Activated B cell treated with CpG ODN at 0.5 μM for 24 hours (primary cell): ENCODE measurements at places on chromosomes 16 and 17. TPM values are rescaled to one million over a fixed set of nuclear protein-coding genes. Genes with fewer than 3 reads are reported as not detected.

The ANTKMT gene
- 58.0 and 67.4 TPM in 2 replicates for total RNA-seq

The TPSG1 gene
- not detected in 2 replicates for total RNA-seq

DNA sequence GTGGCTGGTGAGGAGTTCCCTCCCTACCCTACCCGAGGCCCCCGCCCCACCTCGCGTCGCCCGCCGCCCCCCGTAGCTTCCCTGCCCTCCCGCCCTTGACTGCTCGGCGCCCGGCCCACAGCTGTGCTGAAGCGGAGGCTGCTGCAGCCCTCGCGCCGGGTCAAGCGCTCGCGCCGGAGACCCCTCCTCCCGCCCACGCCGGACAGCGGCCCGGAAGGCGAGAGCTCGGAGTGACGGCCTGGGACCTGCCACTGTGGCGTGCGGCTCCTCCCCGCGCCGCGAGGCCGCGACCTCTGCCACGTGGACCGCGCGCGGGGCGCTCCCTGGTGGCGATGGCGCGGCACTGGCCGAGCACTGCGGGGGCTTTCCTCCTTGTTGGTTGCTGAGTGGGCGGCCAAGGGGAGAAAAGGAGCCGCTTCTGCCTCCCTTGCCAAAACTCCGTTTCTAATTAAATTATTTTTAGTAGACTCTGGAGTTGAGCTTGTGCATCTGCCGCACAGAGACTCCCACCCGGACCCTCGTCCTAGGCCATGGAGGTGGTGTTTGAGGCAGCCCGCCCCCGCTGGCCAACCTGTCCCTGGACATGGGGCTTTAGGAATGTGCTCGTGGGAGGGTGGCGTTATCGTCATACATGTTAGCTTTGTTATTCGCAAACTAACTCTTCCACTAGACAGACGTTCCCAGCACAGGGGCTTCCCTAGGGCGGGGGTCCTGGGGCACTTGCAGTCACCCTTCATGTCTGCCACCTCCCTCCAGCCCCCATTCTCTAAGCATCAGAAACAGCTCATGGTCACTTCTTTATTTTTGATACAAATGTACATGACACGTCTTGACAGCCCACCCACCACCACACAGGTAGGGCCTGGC, 4.4 kb downstream of the TP53I13 start:
- H3K4me1 ChIP-seq, result peaks cover 26% of the 10 kb centered on the region
- DNase-seq, result peak; percentile 77
- H3K27ac ChIP-seq, result no peak overlapping the region
- peaks cover 37% of the 10 kb centered on the region for H3K36me3 ChIP-seq

- no peak overlapping the region for H3K27ac ChIP-seq
- H3K4me1 ChIP-seq, result peaks cover 6% of the 10 kb centered on the region
- H3K4me3 ChIP-seq, result no peak overlapping the region
- peaks cover 32% of the 10 kb centered on the region for H3K27me3 ChIP-seq
- peaks cover 5% of the 10 kb centered on the region for H3K36me3 ChIP-seq
Observed at GRCh38 chr16:9013508-9013864, 49.8 kb upstream of the USP7 start.

The SOX15 gene
- 0.24 and 0.64 TPM in 2 replicates for total RNA-seq

DNA sequence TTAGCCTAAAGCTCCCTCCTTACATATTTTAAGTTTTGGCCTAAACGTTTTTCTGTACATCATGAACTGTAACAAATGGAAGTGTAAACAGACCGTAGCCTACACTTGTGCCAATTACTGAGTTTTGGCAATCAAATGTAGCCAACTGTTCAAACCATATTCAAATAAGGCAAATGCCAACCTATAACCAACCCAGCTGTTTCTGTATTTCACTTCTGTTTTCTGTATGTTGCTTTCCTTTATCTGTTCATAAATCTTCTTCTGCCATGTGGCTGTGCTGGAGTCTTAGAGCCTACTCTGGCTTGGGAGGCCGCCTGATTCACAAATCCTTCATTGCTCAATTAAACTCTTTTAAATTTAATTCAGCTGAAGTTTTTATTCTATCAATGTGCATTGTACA, 6.9 kb upstream of the C16orf78 start:
- H3K27me3 ChIP-seq, result peaks cover 3% of the 10 kb centered on the region
- peaks cover 15% of the 10 kb centered on the region for H3K4me1 ChIP-seq
- no peak overlapping the region for H3K27ac ChIP-seq
- no peaks in the 10 kb centered on the region for H3K36me3 ChIP-seq
- DNase-seq, result no peak

- H3K4me1 ChIP-seq, result peaks cover 24% of the 10 kb centered on the region
- H3K27me3 ChIP-seq, result no peaks in the 10 kb centered on the region
- H3K27ac ChIP-seq, result no peak overlapping the region
- H3K4me3 ChIP-seq, result no peak overlapping the region
Observed at GRCh38 chr17:35709874-35710273, 21.6 kb upstream of the RASL10B start.

GRCh38 chr16:29972500-29972899, 1.2 kb upstream of the TAOK2 start:
- no peak for DNase-seq
- H3K4me3 ChIP-seq, result peak overlapping the region; percentile 44
- peaks cover 22% of the 10 kb centered on the region for H3K36me3 ChIP-seq
- peaks cover 39% of the 10 kb centered on the region for H3K4me1 ChIP-seq

- no peaks in the 10 kb centered on the region for H3K36me3 ChIP-seq
- DNase-seq, result no peak
- H3K27me3 ChIP-seq, result peaks cover 16% of the 10 kb centered on the region
- no peak overlapping the region for H3K4me3 ChIP-seq
- no peaks in the 10 kb centered on the region for H3K4me1 ChIP-seq
- no peak overlapping the region for H3K27ac ChIP-seq
Observed at GRCh38 chr17:51325471-51325870, 65.1 kb downstream of the UTP18 start.

GRCh38 chr17:72146371-72146770, 25.6 kb downstream of the SOX9 start:
- no peaks in the 10 kb centered on the region for H3K36me3 ChIP-seq
- no peaks in the 10 kb centered on the region for H3K4me1 ChIP-seq
- DNase-seq, result no peak
- H3K27ac ChIP-seq, result no peak overlapping the region
- peaks cover 4% of the 10 kb centered on the region for H3K27me3 ChIP-seq
- H3K4me3 ChIP-seq, result no peak overlapping the region

GRCh38 chr16:30354423-30355143, 525 bp downstream of the CD2BP2 start:
- H3K36me3 ChIP-seq, result peaks cover 76% of the 10 kb centered on the region
- no peaks in the 10 kb centered on the region for H3K27me3 ChIP-seq
- DNase-seq, result no peak

- DNase-seq, result peak; percentile 45
- no peaks in the 10 kb centered on the region for H3K27me3 ChIP-seq
- no peak overlapping the region for H3K4me3 ChIP-seq
- H3K36me3 ChIP-seq, result peaks cover 74% of the 10 kb centered on the region
- peaks cover 41% of the 10 kb centered on the region for H3K4me1 ChIP-seq
Observed at GRCh38 chr16:81873843-81874752, 95.0 kb downstream of the PLCG2 start.

DNA sequence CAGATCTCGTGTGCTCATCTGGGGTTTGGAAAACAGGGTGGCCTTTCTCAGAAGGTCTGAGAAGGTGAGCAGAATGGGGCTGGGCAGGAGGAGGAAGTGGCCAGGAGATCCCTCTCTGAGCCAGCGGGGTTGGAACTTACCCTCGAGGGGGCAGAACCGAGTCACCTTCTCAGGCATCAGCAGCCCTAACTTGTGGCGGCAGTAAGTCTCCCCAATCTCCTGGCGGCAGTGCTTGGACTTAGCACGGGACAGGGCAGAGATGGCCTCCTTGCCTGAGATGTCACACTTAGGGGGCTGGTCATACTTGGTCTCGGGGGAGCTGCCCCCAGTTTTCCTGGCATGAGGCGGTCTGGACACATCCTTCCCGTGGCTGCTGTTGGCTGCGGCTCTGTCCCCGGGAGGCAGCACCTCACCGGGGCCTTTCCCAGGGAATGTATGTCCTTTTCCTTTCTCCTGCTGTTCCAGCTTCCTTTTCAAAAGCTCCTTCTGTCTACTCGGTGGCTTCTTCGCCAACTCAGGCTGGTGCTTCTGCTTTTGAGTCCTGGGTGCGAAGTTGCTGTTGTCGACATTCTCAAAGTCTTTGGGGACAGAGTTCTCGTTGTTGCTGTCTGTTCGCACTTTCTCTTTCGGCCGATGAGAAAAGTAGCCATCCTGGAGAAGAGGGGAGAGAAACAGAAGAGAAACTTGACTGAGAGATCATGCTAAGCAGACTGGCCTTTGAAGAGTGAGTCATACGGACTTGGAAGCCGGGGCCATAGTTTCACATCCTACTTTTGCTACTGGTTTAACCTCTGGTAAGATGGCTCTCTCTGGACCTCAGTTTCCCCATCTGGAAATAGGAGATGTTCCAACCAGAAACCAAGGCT, 211.7 kb downstream of the XYLT1 start:
- H3K27me3 ChIP-seq, result no peaks in the 10 kb centered on the region
- DNase-seq, result no peak
- peaks cover 38% of the 10 kb centered on the region for H3K4me1 ChIP-seq
- peak overlapping the region; percentile 79 for H3K4me3 ChIP-seq
- peaks cover 26% of the 10 kb centered on the region for H3K36me3 ChIP-seq

The SKAP1 gene
- total RNA-seq, result 24.3 and 25.3 TPM in 2 replicates

GRCh38 chr16:89678258-89678657, 8.2 kb upstream of the CDK10 start:
- no peak overlapping the region for H3K27ac ChIP-seq
- no peak for DNase-seq
- no peaks in the 10 kb centered on the region for H3K27me3 ChIP-seq
- H3K4me3 ChIP-seq, result no peak overlapping the region

DNA sequence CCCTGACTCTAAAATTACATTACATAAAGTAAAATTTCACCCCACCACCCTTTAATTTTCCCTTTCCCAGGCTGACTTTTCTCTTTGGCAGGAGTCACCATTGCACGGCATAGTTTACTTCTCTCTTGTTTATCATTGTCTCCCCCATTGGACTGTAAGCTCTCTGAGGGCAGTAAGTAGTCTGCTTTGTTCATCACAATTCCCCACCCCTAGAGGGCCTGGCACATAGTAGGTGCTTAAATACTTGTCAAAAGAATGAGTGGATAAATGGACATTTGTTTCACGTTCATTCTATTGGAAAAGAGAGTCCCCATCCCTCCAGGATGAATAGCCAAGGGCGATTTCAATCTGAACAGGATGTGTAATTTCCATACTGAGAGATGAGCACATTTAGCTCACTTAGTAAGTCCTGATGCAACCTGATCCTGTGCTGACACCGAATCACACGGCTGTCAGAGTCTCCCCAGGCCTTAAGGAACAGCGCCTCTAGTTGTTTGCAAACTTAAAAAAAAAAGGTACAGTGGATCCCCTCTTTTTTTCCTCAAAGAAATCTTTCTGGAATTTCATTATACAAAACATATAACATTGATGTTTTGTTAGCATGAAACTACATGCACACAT, 54.0 kb downstream of the AKAP1 start:
- H3K36me3 ChIP-seq, result no peaks in the 10 kb centered on the region
- H3K4me1 ChIP-seq, result peaks cover 4% of the 10 kb centered on the region
- DNase-seq, result no peak
- no peak overlapping the region for H3K4me3 ChIP-seq
- peaks cover 14% of the 10 kb centered on the region for H3K27me3 ChIP-seq
- no peak overlapping the region for H3K27ac ChIP-seq

GRCh38 chr16:23320693-23321092, 18.6 kb downstream of the SCNN1B start:
- DNase-seq, result no peak
- no peaks in the 10 kb centered on the region for H3K27me3 ChIP-seq
- no peaks in the 10 kb centered on the region for H3K36me3 ChIP-seq
- H3K4me3 ChIP-seq, result no peak overlapping the region
- peaks cover 10% of the 10 kb centered on the region for H3K4me1 ChIP-seq
- no peak overlapping the region for H3K27ac ChIP-seq

The SLC47A1 gene
- total RNA-seq, result 0.11 and 0.44 TPM in 2 replicates

GRCh38 chr16:53433509-53433908, 762 bp upstream of the RBL2 start:
- H3K4me1 ChIP-seq, result peaks cover 34% of the 10 kb centered on the region
- peak overlapping the region; percentile 82 for H3K4me3 ChIP-seq
- H3K27me3 ChIP-seq, result peaks cover 3% of the 10 kb centered on the region
- peaks cover 15% of the 10 kb centered on the region for H3K36me3 ChIP-seq

The PRM1 gene
- total RNA-seq, result not detected in 2 replicates

- DNase-seq, result no peak
- no peak overlapping the region for H3K4me3 ChIP-seq
- H3K27me3 ChIP-seq, result peaks cover 28% of the 10 kb centered on the region
- no peak overlapping the region for H3K27ac ChIP-seq
- no peaks in the 10 kb centered on the region for H3K36me3 ChIP-seq
- no peaks in the 10 kb centered on the region for H3K4me1 ChIP-seq
Observed at GRCh38 chr17:65402513-65403496, 158.6 kb downstream of the AXIN2 start.

The CCL17 gene
- 6.7 and 7.0 TPM in 2 replicates for total RNA-seq

DNA sequence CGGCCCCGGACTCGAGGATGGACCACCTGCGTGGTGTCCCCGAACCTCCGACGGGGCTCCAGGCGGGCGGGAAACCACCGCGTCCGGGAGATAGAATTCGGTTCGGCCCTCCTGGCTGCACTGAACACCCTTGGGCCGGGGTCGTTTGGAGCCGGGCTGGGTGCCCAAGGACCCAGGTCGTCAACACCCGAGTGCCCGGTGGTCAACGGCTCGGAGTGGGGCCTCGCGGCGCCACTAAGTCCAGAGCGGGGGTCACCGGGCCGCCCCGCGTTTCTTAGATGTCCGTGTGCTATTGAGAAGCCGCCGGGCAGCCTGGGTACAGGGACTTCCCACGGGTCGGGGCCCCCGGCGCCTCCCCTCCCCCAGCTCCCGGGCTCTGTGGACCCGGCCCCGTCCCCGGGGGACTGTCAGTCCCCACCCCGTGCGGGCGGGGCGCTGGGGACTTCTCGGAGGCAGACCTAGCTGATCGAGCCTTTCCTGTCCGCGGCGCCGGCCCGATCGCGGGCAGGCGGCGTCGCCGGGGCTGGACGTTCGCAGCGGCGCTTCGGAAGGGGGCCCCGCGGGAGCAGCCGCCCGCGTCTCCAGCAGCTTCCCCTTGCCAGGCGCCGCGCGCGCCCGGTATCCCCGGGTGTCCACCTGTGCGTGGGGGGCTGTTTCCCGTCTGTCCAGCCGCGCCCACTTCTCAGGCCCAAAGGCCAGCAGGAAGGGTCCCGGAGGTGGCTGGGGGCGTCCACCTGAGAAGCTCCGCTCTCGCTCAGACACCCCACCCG, 655 bp upstream of the NPTX1 start:
- H3K4me3 ChIP-seq, result no peak overlapping the region
- DNase-seq, result peak; percentile 40
- no peak overlapping the region for H3K27ac ChIP-seq
- peaks cover 22% of the 10 kb centered on the region for H3K4me1 ChIP-seq
- H3K36me3 ChIP-seq, result no peaks in the 10 kb centered on the region

- H3K4me1 ChIP-seq, result peaks cover 2% of the 10 kb centered on the region
- no peak for DNase-seq
- no peak overlapping the region for H3K27ac ChIP-seq
Observed at GRCh38 chr16:88497561-88498462, 44.7 kb downstream of the ZFPM1 start.

The PRRT2 gene
- total RNA-seq, result 0.11 and 0.54 TPM in 2 replicates

- peaks cover 18% of the 10 kb centered on the region for H3K27me3 ChIP-seq
- H3K27ac ChIP-seq, result no peak overlapping the region
- DNase-seq, result no peak
- H3K36me3 ChIP-seq, result no peaks in the 10 kb centered on the region
Observed at GRCh38 chr16:27982184-27982583, 81.3 kb downstream of the GSG1L start.

The KIF19 gene
- not detected in 2 replicates for total RNA-seq

The KLHL10 gene
- total RNA-seq, result not detected in 2 replicates
